ENCODE measurements at places on chromosomes 12 and 14. TPM values are rescaled to one million over a fixed set of nuclear protein-coding genes. Genes with fewer than 3 reads are reported as not detected.

SDR9C7 gene
- total RNA-seq = not detected

CMA1 gene
- total RNA-seq = not detected

BBOF1 gene
- 5.3 TPM for total RNA-seq

OTX2 gene
- total RNA-seq = not detected

KRT74 gene
- not detected for total RNA-seq

SAMD15 gene
- total RNA-seq = 2.3 TPM

RIPK3 gene
- not detected for total RNA-seq

TBK1 gene
- total RNA-seq = 26.4 TPM

HNRNPC gene
- 834 TPM for total RNA-seq

LIN7A gene
- total RNA-seq = 0.62 TPM

DNAJC22 gene
- 24.0 TPM for total RNA-seq

ARHGAP5 gene
- total RNA-seq = 61.7 TPM

All from A549 treated with DMSO at 1 μM for 4 hours (cell line).